ENCODE measurements at places on chromosomes 16 and 17.

- DNase-seq: peak; percentile 44
Measured at GRCh38 chr17:75406222-75406615, 741 bp upstream of the GRB2 start.

DNA sequence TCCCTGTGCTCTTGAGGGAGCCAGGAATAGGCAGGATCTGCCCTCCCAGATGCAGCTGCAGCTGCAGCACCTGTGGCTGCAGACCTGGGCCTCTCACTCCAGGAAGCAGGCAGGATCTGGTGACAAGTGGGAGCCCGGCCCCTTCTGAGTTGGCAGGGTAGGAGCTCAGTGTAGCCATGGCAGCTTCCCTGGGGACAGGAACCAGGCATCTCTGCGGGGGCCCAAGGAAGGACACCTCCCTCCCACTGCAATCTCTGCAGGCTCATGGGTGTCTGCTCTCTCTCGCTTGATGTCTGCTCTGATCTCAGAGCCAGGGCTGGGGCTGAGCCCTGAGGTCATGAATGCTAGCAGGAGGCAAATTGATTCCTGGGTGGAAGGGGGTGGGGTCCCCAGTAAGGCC is 592.5 kb upstream of the CA10 start:
- DNase-seq: no peak

DNA sequence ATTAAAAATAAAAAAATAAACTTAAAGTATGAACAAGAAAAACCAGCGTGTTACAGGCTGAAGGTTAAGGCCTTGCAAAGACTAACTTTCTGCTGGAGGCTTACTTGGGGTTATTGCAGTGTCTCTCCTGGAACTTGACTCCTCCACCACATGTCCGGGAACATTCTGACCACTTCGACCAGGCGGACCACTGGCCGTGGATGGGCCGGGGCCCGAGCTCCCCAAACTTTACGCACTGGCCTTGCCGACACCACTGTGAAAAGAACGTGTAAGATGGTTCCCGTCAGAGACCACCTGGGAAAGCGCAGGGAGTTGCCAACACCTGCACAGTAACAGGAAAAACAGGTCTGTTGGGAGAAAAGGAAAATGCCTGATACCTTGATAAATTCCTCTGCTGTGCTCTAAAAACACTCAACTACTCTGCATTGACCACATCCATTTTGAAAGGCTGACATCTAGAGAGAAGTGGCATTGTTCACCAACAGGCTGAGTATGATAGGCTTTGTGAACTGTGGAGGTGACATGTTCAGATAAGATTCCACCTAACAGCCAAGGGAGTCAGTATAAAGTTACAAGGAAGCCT is 99.1 kb downstream of the ADAMTS18 start:
- no peak for DNase-seq

- DNase-seq: no peak
Measured at GRCh38 chr16:87317750-87318644, 805 bp upstream of the C16orf95 start.

DNA sequence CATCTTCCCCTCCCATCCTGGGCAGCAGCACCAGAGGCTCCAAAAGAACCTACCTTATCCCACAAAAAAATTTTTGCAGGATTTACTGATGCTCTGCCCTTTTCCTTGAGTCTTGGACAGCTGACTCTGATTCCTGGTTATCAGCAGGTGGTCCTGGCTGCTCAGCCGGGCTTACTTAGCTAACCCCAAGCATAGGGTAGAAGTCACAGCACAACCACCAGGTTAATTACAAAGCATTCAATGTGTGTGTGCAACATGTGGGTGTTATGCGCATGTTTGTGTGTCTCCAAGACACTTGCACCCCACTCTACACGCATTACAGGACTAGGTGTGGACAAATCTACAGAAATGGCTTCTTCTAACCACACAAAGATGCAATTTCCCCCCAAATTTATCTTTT is 36.3 kb downstream of the PECAM1 start:
- DNase-seq: no peak

All from hippocampal formation (tissue), 2 donors.